ENCODE measurements at places on chromosomes 11 and 22.
A peak's percentile ranks its signal among the peaks of the same experiment; 100 is the strongest.

- DNase-seq, result no peak
Measured at GRCh38 chr11:27166130-27166529, 125.5 kb downstream of the BBOX1 start.

- DNase-seq, result no peak
Measured at GRCh38 chr11:68471360-68472340, 11.1 kb downstream of the PPP6R3 start.

- DNase-seq, result no peak
Measured at GRCh38 chr11:10906521-10906920, 48.7 kb upstream of the ZBED5 start.

- DNase-seq, result no peak
Measured at GRCh38 chr11:10631761-10632160, 61.8 kb downstream of the IRAG1 start.

DNA sequence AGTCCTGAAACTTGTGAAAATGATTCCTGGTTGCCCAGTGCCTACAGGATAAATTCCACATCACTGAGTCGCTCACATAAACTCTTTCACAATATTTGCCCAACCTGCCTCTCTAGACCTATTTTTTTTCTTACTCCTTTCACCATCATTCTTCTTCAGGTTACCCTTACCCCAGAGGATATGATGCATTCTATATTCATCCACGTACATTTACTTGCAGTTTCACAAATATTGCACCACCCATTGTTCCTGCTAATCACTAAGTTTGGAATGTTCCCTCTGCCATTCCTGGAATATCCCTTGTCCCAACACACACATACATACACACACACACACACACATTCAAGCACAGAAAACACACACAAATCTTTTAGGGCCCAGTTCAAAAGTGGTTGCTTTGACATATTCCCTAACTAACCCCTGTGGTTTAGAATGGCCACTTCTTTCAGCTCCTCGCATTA is 379.5 kb downstream of the ETS1 start:
- no peak for DNase-seq

- no peak for DNase-seq
Measured at GRCh38 chr22:24845041-24845898, 39.3 kb downstream of the SGSM1 start.

DNA sequence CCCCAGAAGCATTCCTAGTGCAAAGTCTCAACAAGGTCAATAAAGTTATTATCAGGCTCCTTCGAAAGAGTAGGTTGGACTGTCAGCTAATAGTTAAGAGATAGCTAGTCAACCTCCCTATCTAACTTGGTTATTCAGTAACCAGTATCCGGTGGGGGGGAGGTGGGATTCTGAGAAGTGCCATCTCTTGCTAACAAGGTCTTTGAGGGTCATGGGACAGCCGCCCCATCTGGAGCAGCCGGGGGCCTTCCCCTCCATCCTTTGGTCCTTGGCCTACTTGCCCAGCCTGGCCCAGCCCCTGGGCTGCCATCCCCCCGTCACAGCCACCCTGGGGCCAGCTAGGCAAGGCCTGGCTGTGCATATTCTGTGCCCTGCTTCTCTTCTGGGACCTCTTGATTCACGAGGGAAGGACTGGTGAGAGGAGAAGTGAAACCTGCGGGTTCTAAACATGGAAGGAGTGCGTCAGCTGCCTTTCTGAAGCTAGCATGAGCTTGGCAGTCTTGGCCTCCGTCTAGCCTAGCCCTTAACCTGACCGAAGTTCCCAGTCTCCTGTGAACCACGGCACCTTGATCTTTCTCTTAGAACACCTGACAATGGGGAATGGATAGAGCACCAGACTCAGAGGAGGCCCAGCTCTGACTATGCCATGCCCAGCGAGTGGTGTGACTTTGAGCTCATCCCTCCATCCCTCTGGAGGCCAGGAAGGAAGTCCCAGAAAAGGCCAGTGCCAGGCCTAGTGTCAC is 9.3 kb downstream of the SLC37A2 start:
- DNase-seq, result no peak

DNA sequence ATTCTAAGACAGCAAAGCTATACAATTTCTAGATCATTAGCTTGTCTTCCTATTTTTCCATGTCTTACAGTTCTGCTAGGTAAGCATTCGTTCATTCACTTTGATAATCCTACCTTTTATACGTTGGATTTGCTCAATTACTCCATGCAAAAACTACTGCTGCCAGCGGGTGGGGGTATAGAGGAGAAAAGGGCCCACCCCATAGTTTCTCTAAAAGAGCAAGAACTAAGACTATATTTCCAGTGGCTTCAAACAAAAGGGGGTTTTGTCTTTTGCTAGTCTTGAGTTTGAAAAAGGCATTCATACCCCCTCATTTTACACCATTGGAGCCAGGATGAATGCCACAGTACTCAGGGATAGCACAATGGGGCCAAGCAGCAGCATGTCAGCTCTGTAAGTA is 155.7 kb downstream of the WT1 start:
- DNase-seq, result no peak

DNA sequence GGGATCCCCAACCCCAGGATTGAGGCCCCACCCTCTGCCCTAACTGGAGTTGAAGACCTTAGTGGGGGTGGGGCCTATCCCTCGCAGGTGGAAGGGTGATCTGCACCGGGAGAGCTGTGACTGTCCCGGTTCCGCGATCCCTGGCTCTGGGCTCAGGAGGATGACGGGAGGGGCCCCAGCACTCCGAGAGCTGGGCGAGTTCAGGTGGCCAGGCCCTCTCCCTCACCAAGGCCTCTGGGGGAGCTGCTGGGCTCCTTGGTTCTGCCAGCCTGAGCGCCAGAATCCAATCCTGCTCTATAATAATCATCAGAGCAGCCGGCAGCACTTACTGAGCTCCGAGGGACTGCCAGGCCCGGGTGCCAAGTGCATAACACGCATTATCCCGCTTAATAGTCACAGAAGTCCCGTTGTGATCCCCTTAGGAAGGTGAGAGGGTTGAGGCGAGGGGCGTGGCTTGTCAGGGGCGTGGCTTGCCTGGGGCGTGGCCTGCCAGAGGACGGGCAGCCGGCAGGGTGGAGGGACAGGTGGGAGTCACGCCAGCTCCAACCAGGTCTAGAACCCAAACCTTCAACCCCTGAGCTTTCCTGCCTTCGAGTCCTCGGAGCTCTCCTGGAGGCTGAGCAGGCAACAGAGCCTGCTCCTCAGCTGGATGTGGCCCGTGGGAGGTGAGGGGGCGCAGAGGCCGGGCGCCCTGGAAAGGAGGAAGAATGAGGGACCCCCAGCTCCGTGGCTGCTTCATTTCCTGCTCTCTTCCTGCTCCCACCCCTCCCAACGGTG is 7.3 kb upstream of the SYT7 start:
- DNase-seq, result peak; percentile 51

- DNase-seq, result no peak
Measured at GRCh38 chr11:69486056-69486772, 4.8 kb downstream of the LINC01488 start.

- no peak for DNase-seq
Measured at GRCh38 chr11:27433742-27434141, 38.8 kb downstream of the LGR4 start.

DNA sequence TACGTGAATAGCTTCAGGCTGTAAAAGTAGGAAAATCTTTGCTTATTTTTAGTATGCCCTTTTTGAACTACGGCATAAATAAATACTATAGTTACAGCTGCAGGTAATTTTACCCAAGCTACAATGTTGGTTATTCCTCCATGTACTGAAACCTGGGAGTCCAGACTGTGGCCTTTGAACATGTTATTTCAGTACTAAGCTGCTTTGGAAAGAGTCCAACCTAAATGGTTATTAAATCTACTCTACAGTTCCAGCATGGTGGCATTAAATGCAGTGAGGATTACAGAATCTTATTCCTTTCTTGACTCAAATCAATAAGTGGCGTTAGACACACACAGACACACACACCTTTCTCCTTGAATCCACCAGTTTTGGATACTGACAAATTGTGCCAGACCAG is 165.1 kb downstream of the MSANTD4 start:
- DNase-seq, result no peak

DNA sequence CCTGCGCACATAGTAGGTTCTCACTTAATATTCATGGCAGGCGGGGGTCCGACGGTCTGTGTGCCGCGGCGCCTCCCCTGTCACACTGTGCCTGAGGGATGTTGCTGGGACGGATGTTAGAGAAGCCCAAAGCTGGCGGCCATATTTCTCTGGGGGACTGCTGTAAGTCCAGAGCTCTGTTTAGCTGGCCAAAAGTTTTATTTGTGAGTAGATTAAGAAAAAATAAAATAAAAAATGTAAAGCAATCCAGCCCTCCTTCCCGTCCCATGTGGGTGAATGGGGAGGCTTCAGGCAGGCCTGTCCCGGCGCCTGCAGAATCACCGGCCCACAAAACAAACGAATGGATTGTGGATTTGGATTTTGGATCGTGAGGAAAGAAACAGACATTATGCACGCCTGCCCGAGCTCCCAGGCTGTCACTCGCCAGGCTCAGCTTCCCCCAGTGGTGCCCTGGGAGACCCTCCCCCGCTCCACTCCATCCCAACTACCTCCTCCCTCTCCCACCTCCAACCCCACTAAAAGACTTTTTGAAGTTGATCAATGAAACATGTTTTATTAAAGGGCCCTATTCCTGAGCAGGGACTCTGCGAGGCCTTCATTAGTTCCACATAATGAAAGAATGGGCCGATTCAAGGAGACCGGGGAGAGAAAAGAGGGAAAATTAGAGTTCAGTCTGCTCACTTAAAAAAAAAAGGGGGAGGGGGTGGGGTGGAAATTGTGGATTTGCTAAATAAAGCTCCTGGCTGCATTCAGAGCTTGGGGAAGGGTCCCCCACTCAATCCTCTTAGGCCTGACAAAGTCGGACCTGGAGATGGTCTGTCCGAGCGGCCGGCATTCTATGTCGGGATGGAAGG is 20.4 kb upstream of the SCUBE1 start:
- DNase-seq, result no peak

DNA sequence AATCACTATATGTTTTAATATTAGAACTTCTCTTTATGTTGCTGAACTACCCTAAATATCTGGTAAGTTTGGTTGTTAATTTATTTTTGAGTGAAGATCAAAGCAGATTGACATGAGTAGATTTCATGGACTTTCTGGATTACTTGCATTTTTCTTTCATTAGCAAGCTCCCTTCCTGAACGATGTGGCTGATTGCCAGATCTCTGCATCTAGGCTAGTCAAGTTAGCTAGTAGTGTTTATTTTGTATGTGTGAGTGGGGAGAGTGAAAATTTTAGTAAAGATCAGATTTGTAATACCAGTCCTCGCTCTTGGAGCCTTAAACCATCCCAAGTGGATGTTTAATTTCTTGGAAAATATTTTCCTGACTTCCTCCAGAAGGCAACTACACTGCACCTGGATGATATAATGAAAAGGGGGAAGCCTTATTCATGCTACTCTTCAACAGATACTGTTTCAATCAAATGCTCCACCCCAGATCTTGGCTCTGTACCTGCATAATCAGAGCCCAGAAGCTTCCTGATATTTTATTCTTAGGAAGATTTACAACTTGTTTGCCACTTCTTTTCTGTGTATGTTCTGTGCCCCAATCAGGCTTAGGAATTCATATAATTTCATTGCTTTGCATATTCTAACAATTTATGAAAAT is 143.2 kb upstream of the GRIA4 start:
- no peak for DNase-seq

DNA sequence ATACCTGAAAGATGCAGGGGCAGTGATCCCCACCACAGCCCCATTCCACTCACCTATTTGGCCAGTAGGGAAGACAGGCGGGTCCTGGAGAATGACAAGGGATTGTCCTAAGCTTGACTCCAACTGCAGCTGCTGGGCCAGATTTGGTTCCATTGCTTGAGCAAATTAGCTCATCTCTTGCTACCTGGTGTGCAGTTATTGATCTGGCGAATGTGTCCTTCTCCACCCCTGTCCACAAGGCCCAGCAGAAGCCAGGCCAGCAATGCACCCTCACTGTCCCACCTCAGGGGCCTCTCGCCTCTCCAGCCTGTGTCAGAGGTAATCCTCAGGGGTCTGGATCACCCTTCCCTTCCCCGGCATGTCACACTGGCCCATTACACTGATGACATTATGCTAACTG is 23.3 kb downstream of the TSPAN32 start:
- no peak for DNase-seq

DNA sequence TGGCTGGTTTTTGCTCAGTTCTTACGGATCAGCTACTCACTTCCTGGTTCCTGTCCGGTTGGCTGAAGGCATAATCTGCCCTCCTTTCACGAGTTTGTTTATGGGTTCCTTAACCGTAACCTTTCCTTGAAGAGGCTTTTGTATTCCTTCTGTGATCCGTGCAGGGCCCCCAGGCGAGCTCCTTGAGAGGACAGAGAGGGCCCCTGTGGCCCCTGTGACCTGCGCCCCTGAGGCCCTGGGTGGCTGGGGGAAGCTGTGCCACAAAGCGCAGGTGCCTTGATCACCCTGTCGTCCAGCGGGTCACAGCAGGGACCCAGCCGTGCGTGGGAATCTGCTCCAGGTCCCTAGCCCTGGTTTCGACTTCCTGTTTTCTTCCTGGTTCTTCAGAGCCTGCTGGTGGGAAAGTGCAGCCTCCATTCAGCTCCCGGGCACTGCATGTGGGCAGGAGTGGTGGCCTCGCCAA is 27.8 kb upstream of the FADD start:
- DNase-seq, result no peak

GRCh38 chr11:77141034-77141433 is 13.0 kb downstream of the MYO7A start:
- no peak for DNase-seq

DNA sequence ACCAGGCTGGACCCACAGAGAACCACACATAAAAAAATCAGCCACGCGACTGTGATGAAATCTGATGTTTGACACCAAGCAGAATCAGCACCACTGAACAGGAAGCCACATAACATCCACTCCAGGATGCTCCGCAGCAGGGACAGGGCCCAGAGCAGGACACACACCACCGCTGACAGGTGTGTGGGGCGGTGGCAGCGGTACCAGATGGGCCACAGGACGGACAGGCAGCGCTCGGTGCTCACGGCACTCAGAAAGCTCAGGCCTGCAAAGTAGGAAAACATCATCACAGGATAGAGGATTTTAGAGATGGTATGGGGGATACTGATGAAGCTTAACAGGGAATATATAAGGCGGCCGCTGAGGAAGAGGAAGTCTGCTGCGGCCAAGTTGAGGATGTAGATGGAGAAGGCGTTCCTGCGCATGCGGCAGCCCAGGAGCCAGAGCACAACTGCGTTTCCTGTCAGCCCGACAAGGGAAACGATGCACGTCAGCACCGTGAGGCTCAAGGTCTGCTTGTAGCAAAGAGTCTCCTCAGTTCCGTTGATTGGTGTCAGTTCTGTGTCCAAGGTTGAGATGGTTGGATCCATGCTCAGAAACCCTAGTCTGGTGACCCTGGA is 4.9 kb downstream of the MRGPRX1 start:
- no peak for DNase-seq

DNA sequence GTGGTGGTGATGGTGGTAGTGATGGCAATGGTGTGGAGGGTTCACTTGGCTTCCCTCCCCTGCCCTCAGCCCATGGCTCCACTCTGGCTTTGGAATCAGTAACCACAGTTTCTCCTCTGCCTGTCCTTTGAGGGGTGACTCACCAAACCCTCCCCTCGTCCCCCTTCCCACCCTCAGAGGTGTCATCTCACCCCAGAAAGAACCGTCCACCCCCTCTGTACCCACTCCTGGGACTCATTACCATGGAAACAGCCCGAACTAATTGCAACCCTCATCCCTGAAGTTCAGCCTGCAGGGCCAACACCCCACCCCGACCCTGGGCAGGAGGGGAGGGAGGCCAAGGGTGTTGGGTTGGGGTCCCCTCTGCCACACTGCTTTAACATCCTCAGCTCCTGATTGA is 26.6 kb downstream of the PHLDB1 start:
- DNase-seq, result no peak

GRCh38 chr11:36509201-36509639 is 852 bp downstream of the TRAF6 start:
- DNase-seq, result peak; percentile 15
